ENCODE measurements at places on chromosomes 5 and 9.

- no peak for DNase-seq
Observed at GRCh38 chr5:137231540-137231939, 267.6 kb downstream of the SPOCK1 start.

GRCh38 chr5:118548761-118549720 is 439.3 kb downstream of the DTWD2 start:
- DNase-seq = no peak

GRCh38 chr5:126645132-126645531 is 44.4 kb downstream of the PHAX start:
- DNase-seq = no peak

GRCh38 chr9:133424187-133424586 is 2.0 kb downstream of the ADAMTS13 start:
- no peak for DNase-seq

- peak; percentile 89 for DNase-seq
Observed at GRCh38 chr9:34379334-34380033, 2.8 kb upstream of the MYORG start.
